ENCODE measurements at places on chromosomes 3 and 15. TPM values are rescaled to one million over a fixed set of nuclear protein-coding genes. Genes with fewer than 3 reads are reported as not detected.

Gene AGBL1
- total RNA-seq: not detected

Gene KCNMB2
- not detected for total RNA-seq

Gene CIDEC
- total RNA-seq: 0.14 TPM

GRCh38 chr3:72606005-72606800 is 242.0 kb downstream of the SHQ1 start:
- DNase-seq: no peak

DNA sequence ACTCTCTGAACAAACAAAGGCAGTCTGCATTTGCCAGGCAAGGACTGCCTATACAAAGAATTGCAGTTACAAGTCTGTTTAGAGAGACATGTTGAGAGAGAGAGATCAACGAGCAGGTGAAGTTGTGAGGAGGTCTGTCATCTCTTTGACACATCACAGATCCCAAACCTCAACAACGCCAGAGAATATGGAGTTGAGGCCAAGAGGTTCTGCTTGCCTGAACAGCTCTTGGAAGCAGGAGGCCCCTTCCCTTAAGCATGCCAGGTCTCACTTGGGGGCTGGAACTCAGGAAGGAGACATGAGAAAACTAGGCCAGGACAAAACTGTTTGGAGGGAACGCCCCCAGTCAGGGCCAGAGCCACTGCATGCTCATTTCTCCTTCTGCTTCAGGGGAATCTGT is 22.3 kb upstream of the MUSTN1 start:
- DNase-seq: no peak

- no peak for DNase-seq
Observed at GRCh38 chr15:100903168-100903554, 16.0 kb upstream of the LRRK1 start.

GRCh38 chr3:181230258-181230657 is 240.7 kb upstream of the DNAJC19 start:
- DNase-seq: no peak

DNA sequence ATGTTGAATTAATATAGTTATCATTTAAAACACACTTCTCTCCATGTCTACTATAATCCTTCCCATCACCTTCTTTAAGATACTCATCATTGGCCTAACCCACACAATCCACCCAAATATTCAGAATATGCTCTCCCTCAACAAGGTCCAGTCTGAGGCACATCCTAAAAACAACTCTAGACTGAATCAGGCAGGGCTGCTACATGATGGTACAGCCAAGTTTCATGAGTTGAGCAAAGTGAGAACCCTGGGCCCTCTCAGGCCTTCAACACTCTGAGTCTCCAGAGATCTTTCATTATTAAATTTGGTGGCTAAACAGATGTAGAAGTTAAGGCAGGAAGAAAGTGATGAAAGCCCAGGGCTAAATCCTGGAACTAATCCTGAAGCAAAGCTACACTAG is 16.2 kb downstream of the ZNF148 start:
- DNase-seq: no peak

DNA sequence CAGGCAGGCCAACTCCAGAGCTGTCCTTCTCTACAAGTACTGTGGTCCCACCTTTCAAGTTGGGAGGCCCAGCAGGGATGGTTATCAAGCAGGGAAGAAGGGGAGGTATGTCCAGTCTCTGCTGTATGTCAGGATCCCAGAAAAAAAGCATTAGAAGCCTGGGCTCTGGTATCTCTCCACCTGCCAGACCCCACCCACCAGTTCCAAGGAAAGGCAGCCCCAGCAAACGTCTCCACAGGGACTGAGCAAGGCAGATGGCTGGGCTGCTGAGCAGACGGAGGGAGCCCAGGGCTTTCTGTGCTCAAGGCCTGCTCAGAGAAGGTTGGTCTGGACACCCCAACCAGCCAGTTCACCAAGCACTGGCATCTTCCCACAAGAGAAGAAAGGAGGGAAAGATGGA is 287.8 kb downstream of the XXYLT1 start:
- no peak for DNase-seq

DNA sequence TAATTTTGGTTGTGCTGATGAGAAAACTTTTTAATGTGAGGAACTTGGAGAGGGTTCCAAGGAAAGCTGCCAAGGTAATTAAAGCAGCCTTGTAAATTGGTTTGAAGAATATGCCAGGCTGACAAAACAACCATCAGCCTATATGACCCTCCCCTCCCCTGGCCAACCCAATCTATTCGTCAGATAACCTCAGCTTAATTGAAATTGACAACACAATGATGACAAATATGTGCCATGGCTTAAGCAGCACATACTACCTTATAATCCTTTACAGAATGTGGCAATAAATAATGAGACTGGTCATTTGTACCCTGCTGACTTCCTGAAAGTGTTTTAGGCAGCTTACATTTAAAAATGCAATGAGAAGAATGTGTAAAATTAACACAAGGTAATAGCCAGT is 118.2 kb downstream of the EFHB start:
- DNase-seq: no peak

DNA sequence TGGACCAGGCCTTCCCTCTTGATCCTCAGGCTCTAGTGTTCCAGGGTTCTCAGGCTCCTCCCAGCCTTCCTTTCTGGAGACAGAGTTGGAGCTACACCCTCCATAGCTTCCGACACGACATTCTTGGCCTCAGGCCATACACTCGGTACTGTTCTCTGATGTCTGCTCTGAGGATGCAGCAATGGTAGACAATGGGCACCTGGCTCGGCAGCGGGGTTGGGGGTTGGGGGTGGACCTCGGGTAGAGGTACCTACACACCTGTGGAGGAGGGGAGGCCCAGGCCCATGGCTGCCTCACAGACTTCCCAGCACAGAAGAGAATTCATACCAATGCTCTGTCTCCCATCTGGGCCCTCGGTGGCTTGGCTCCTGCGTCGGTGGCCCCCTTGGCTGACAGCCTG is 21.4 kb downstream of the CCDC13 start:
- DNase-seq: no peak

- no peak for DNase-seq
Observed at GRCh38 chr15:90873998-90874605, 5.7 kb downstream of the FURIN start.

DNA sequence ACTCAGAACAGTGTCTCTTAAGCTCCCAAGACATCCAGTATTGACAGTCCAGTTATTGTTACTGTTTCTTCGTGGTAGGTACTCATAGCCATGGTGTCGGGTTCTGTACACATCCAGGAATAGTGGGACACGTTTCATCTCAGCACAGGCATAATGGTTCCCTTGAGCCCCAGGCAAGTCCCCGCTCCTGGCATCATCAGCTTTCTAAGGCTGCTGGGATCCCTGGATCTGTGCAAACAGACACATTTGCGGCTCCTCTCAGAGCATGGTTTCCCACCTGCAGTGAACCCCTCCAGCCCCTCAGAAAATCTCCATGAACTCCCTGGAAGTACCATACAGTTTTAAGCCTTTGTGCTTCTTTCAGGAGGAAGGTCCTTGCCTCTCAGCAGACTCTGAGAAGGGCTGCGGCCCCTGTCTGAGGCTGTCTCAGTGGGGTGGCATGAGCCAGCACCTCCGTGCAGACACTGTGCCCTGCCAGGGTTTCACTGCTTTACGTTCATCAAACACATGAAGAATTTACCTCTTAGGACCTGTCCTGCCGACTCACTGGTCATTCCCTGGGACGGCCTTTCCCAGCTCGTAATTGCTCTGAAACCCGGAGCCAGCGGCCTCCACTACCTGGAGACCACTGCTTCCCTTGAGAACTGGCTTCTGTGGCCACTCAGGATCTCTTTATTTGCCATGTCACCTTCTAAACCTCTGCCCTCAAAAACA is 124.9 kb downstream of the LRRK1 start:
- DNase-seq: no peak

DNA sequence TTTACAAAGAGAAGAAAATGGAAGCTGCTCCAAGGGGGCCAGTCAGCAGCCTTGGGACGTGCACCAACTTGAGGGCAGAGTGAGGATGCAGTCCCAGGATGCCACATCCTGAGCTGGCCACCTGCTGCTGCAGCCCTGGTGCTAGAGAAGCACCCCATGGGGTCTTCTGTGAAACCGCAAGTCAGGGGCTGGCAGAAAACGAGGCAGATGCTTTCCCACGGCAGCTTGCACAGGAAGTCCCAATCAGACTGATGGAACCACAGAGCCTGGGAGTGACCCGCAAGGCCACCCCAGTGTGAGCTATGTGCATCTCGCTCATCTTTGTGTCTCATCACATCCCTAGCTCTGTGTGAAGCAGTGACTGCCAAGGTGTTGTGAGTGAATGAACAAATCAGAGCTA is 76.5 kb downstream of the NUP210 start:
- peak; percentile 26 for DNase-seq
